ENCODE measurements at places on chromosomes 1 and 21.

- DNase-seq: no peak
These were observed 40.4 kb downstream of the UBR4 start for GRCh38 chr1:19169642-19170041.

- no peak for DNase-seq
These were observed 19.3 kb downstream of the DMRTB1 start for GRCh38 chr1:53478502-53478818.

DNA sequence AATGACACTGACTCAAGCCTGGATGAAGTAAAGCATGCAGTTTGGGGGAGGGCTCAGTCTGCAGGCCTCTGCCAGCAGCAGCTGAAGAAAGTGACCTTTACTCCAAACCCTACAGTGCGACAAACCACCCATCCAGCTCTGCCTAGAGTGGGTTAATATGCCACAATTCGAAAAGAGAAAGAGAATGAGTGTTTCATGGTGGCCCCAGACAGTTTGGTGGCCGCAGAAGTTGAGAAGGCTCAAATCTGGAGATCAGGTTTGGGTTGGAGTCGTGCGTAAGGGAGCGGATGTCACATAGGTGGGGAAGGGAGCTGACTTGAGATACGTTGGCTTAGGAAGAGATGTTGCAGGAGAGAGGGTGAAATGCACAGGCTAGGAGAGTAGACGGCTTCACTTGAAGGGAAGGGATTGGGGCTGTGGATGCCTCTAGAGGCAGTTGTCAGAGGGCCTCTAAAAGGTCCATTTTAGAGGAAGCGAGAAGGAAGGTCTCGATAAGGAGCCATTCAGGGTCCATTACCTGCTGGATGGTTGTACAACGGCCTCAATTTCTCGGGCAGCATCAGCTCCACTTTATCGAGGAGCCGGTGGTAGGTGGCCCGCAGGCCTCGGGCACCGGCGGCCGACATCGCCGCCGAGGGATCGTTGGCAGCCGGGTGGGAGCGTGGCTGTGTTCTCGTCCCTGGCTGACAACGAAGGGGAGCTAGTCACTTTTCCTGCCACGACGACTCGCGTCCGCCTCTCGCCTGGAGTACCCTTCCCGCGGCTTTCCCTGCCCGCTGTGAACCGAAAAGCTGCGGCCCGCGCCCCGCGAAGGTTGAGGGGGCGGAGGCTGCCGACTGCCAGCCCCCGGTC, 1.0 kb upstream of the DCAF6 start:
- peak; percentile 26 for DNase-seq

- DNase-seq: no peak
These were observed 337.1 kb downstream of the SIPA1L2 start for GRCh38 chr1:232292818-232293217.

- no peak for DNase-seq
These were observed 653 bp upstream of the IFFO2 start for GRCh38 chr1:18957136-18957521.

DNA sequence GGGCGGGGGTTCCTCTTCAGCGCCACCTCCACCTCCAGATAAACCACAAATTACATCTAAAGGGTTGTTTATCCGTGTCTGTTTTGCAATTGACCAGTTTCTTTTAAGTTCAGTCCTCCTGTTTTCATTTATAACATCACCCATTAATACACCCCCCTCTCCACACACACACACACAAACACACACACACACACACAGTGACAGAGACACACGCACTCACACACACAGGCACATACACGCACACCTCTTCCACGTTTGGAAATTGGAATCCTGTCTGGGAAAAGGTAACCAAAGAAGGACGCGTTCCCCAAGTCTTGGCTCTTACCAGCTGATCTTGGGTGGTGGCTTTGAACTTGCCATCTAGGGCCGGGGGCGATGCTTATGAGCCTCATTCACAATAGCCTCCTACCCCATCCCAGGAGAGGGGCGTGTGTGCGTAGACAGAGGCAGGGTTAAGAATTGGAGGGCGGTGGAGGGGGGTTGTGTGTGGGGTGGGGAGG, 442 bp upstream of the CSMD2 start:
- no peak for DNase-seq

GRCh38 chr1:15445390-15446122, 7.3 kb downstream of the CTRC start:
- no peak for DNase-seq

DNA sequence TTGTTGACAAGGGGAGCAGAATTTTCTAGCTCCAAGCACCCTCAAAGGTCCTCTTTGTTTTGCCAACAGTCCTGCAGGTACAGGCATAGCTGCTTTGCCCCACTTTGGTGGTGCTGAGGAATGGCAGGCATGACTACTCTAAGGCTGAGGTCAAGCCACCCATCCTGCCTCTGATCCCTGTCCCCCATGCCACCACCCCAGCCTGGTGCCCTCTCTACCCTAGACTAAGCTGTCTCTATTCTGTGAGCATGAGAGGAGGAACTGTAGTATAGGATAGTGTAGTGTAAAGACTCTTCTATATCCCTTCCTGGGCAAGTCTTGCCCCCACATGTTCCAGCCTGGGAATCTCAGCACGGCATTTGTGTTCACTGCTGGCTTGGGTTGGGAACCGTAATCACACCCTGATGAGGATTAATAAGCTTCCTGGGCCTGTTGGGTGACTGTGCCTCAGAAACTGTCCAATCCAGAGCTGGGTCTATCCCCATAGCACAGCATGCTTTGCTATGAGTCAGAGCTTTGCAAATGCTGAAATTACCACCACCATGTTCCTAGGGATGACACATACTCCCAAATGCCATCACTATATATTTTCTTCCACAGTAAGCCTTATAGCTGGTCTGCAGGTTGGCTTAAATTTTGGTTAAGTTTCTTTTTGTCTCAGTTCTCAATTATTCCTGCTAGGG, 105.7 kb upstream of the PPP2R5A start:
- no peak for DNase-seq

GRCh38 chr1:205317311-205317917, 4.1 kb downstream of the NUAK2 start:
- peak; percentile 18 for DNase-seq

- DNase-seq: no peak
These were observed 6.2 kb downstream of the WDR64 start for GRCh38 chr1:241658081-241658793.

DNA sequence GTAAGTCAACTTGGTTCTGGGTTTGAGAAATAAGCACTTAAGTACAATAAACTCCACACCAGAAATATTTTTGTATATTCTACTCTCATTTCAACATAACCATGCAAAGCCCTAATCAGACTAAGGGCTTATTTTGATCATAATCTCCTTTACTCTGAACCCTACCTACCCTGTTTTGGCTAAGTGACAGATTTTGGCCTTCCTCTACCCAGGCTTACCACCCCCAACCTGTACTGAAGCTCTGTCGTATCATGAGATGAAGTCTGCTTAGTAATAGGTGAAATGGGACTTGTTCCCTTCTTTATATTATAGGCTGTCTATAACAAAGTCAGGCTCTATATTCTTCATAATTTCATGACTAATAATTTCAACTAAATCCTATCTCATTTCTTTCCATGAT, 135.5 kb downstream of the RERE start:
- no peak for DNase-seq

- no peak for DNase-seq
These were observed 679.6 kb downstream of the USP25 start for GRCh38 chr21:16409352-16409751.

- DNase-seq: no peak
These were observed 556.8 kb downstream of the LMO4 start for GRCh38 chr1:87885278-87886025.

GRCh38 chr1:7885513-7886404, 32.9 kb upstream of the UTS2 start:
- DNase-seq: no peak

- no peak for DNase-seq
These were observed 953 bp upstream of the NDUFS2 start for GRCh38 chr1:161200992-161201835.

DNA sequence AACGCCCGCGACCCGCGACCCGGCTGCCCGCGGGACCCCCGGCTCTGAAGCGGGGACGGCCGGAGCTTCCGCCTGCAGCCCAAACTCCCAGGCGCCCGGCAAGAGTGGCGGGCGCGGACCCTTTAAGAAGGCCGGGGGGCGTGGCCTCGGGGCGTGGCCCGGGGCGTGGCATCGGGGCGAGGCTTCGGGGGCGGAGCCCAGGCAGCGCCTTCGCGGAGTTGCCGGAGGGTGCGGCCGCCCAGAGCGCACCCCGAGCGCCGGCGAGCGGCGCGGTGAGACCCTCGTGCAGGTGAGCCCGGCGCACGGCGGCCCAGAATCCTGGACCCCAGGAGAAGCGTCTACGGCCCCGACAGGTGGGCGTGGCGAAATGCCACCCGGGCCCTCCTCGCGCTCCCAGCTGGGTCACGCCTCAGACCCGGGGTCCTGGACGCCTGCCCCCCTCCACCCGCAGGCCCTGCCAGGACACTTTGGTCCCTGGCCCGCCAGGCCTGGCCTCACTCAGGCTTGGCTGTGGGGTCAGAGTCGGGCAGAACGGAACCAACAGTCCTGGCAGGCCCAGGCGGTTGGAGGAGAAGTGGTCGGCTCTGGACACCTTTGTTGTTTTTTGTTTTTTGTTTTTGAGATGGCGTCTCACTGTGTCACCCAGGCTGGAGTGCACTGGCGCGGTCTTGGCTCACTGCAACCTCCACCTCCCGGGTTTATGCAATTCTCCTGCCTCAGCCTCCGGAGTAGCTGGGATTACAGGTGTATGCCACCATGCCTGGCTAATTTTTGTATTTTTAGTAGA, 14.4 kb downstream of the RNF223 start:
- DNase-seq: peak; percentile 89

GRCh38 chr1:89761338-89761737, 59.5 kb upstream of the LRRC8D start:
- no peak for DNase-seq

GRCh38 chr1:233289676-233290075, 5.8 kb downstream of the PCNX2 start:
- DNase-seq: no peak

- no peak for DNase-seq
These were observed 79.4 kb upstream of the POU3F1 start for GRCh38 chr1:38125837-38126520.

DNA sequence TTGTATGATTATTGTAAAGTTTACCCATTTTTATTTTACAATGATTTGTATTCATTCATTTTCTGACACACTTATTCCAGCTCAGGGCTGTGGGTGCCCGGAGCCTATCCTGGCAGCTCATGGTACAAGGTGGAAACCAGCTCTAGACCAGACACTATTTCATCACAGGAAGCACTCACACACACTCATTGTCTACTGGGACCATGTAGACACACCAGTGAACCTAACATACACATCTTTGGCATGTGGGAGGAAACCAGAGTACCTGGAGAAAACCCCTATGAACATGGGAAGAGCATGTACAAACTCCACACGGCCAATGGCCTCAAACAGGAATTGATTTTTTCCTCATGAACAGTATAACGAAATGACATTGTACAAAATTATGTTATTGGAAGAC, 2.4 kb downstream of the DTL start:
- DNase-seq: no peak

DNA sequence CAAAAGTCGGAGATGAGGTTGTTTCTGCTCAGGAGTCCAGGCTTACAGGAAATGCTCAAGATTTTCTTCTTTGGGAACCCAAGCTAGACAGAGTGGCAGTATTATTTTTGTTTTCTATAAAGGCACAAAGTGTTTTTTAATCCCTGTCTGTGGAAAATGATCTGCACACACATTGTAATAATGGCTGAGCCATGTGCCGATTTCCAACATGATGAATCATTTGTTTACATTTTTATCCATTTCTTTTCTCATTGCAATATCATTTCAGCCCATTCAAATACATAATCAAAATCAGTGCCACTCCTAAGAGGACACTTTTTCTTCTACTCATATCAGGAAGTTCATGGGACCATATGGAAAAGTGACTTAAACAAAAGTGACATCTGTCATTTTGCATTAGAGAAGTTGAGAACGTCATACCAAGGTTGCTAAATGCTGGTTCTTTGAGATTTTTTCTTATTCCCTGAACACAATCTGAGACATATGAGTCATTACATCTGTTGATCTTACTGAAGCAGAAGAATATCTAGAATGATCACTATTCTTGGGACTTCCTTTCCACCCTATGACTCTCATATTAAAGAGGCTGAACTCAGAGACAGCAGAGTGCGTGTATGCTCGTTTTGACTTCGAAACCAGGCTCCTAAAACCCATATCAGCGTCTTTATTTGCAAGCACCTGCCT, 44.9 kb downstream of the ACTA1 start:
- no peak for DNase-seq

GRCh38 chr1:157089789-157090188, 9.8 kb downstream of the ETV3L start:
- no peak for DNase-seq

DNA sequence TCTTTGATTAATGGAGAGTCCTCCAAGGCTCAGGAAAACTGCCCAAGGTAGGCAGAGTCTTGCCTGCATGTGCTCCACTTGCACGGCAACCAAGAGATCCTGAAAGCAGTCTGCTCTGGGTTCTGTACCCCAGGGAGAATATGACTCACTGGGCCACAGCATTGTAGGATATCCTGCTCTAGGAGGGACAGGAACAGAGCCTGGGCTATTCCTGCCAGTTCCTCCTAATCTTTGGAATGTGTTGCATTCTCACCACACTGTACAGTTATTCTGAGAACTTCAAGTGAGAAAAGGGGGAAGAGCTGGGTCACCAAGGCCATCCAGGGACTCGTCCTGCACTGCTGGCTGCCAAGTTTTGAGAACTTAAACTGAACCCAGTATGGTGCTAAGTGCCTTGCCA, 278.5 kb downstream of the MATN1 start:
- DNase-seq: no peak

- no peak for DNase-seq
These were observed 63.0 kb downstream of the UBE2T start for GRCh38 chr1:202278751-202279150.

All from CD4-positive, alpha-beta T cell treated with Interleukin-6 for 4 hours (primary cell).